ENCODE measurements at places on chromosomes 6 and 20.

GRCh38 chr6:155882527-155883333, 427.1 kb upstream of the NOX3 start:
- no peak for DNase-seq

GRCh38 chr6:134925800-134926199, 24.1 kb downstream of the ALDH8A1 start:
- DNase-seq = no peak

GRCh38 chr6:113458368-113459010, 398.7 kb upstream of the MARCKS start:
- DNase-seq = no peak

DNA sequence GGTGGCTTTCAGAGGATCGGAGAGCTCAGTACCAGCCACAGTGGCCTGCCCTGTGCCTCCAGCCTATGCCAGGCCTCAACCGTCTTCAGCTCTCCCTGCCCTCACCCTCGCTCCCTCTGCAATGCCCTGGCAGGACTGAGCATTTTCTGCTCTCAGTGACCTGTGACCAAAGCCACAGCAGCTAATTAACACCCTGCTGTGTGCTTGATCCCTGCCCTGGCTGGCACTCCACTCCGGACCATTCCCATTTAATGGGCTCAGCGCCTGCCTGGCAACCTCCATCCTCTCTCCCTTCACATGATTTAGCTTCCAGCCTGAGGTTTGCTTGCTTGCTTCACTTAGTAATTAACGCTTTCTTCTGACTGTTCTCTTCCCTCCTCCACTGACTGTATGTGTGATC, 287.5 kb downstream of the LRFN2 start:
- no peak for DNase-seq

GRCh38 chr20:7090811-7091210, 323.3 kb downstream of the BMP2 start:
- no peak for DNase-seq

- no peak for DNase-seq
These were observed 196.3 kb downstream of the KHDC1L start for GRCh38 chr6:73028893-73029450.

- no peak for DNase-seq
These were observed 44.6 kb upstream of the SEC63 start for GRCh38 chr6:108002365-108003221.

DNA sequence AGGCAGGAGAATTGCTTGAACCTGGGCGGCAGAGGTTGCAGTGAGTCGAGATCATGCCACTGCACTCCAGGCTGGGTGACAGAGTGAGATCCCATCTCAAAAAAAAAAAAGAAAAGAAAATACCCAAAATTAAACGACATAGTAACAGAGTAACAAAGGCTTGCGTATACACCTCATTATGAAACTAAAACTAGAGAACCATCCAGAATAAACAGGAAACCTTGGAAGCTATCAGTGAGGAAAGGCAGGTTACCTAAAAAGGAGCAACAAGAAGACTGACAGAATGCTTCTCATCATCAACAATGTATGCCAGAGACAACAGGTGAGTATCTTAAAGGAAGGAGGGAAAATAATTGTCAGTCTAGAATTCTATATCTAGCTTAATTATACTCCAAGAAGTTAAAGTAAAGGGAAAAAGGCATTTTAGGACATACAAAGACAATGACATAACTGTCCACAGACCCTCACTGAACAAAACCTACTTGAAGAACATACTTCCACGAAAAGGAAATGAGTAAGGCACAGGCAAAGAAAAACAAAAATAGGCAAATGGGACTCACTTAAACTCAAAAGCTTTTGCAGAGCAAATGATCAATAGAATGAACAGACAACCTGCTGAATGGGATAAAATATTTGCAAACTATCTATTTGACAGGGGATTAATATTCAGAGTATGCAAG, 64.1 kb upstream of the NT5E start:
- DNase-seq = no peak

GRCh38 chr6:142167486-142167885, 20.4 kb downstream of the VTA1 start:
- DNase-seq = no peak

DNA sequence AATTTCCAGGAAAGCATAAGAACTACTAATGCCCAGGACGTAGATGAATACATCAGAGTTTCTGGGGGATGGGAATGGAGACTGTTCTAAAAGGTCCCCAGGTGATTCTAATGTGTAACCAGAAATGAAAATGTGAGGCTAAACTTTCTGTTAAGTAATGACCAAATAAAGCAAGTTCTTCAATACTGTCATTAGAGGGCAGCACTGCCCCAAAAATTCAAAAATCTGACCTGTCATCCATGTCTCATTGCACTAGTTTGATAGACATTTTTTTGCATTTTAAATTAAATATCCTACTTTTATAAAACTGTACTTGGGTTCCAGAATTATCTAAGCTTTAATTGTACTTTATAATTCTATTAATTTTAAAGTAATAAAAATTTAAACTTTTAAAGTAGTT, 94.9 kb downstream of the RFX6 start:
- DNase-seq = no peak

DNA sequence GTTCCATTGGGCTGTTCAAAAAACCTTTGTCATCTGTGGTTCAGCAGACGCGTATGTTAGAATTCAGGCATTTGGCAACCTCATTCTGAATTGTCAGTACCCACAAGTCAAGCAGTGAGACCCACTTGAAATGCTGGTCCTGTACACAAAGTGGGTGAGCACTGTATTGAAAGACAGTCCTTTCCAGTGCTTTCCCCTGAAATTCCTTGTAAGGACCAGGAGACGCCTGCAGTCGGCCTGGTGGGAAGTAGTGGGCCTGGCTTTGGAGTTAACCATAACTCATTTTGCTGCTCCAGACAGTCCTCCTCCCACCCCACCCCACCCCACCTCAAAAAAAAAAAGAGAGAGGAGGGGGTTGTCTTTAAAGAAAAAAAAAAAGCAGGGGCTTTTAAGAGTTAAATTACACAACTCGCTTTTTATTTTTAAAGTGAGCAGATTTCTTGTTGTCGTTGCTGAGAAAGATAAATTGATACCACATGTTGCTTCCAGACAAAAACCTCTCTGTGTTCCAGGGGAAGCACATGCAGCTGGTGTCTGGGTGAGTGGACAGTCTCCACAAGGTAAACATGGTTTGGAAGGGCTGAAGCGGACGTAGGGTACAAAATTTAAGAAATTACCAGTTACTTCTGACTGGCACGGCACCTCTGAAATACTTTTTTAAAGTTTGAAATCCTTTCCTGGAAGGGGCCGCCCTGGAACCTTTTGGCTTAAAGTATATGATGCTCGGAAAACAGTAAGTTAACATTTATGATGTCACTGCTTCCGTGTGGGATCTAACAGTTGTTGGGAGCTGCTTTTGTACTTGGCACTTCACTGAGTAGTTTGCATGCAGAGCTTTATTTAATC, 95.3 kb downstream of the FOXO3 start:
- no peak for DNase-seq

DNA sequence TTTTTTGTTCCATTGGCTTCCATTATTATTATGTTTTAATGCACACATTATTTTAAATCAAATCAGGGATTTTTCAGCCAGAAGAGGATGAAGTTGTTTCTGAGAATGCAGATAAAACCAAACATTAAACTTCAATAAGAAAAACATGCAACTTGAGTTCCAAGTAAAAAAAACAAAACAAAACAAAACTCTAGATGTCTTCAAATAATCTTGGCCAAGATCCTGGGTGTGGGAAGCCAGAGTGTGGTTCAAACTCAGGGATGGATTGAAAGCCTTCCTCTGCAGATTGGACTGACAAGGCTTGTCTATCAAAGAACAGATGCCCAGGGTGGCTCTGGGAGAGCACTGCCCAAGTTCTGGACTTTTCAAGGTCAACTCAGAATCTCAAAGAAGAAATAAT, 134.1 kb downstream of the LCA5 start:
- no peak for DNase-seq

- DNase-seq = no peak
These were observed 139.4 kb upstream of the TENT5A start for GRCh38 chr6:81891874-81892273.

DNA sequence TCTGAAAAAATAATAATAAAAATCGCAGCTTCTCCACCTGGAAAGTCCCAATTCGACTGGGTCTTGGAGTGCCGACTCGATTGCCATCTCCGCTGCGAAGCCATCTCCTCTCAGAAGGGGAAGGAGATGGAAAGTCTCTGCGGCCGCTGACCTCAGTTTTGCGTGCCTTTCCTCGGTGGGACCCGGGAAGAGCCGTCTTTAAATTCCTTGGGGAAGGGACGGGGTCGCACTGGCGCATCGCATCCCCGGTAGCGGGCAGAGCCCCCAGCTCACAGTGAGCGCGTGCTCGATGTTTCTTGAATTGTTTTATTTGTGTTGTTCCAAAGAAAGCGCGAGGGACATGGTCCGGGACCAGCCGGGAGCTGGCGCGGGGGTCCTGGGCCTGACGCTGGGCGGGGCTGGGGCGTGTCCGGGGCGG, 270 bp upstream of the TIAM2 start:
- no peak for DNase-seq

DNA sequence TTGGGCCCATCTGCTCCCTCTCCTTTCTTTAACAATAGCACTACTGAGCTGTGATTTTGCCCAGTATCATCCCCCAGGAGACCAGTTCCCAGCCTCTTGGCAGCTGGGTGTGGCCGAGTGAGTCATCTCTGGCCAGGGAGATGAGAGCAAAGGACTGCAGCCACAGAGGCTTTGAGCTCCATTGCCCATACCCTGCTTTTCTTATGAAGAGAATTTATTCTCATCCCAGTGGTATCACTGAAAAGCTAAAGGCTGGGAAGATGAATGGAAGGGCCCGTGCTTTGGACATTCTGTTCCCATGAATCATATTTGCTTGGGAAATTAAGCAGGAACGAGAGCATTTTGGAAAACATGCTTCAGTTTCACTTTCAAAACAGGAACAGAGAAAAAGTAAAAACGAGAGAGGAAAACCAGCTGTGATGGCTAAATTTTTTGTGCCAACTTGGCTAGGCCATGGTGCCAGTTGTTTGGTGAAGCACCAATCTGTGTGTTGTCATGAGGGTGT, 14.9 kb downstream of the CST3 start:
- DNase-seq = no peak

Measured in stimulated activated CD8-positive, alpha-beta memory T cell treated with anti-CD3 and anti-CD28 coated beads, Interleukin-12 subunit alpha, Interleukin-12 subunit beta, amount 100 ng/mL, for 1 hour (primary cell).